ENCODE measurements at places on chromosomes 13 and 19.

DNA sequence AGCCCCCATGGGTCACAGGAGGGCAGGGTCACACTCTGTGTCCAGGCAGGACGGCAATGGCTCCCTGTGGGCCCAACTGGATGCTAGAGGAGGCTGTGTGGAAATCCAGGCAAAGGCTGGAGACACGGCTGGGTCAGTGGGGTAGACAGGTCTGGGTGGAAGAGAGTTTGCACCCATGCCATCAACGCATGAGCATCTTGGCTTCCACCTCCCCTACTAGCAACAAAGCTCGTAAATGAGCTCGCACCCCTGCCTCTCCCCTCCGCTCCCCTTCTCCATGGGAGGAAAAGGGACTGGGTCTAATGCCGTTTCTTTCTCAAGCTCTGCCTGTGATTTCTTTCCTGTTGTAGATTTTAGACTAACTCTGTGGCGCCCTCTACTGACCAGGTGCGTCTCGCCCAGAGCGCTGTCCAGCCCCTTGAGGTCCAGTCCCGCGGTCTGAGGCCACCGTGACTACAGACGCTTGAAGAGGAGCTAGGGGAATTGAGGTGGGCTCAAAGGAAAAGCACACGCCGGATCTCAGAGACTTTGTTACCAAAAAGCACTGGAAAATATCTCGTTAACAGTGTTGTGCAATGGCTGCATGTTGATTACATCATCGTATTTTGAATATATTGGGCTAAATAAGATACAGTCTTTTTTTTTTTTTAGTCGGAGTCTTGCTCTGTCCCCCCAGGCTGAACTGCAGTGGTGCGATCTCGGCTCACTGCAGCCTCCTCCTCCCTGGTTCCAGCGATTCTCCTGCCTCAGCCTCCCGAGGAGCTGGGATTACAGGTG lies 50.7 kb upstream of the USP29 start:
- no peak for DNase-seq

DNA sequence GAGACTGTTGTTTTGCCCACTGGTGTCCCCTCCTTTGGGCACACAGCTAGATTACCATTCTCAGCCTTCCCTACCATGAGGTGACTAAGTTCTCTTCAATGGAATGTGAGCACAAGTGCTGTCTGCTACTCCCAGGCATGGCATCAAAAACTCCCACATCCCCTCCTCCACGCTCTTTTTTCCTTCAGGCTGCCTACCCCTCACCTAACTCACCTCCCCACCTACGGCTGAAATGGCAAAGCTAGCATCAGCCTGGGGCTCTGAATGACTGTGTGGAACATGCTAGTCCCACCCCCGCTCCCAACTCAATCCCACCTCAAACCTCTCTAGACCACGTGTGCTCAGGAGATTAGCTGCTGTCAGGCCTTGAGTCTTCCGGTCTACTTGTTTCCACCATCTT lies 512.2 kb downstream of the DIAPH3 start:
- DNase-seq: no peak

- no peak for DNase-seq
Measured at GRCh38 chr19:18029617-18030338, 21.8 kb downstream of the ARRDC2 start.

DNA sequence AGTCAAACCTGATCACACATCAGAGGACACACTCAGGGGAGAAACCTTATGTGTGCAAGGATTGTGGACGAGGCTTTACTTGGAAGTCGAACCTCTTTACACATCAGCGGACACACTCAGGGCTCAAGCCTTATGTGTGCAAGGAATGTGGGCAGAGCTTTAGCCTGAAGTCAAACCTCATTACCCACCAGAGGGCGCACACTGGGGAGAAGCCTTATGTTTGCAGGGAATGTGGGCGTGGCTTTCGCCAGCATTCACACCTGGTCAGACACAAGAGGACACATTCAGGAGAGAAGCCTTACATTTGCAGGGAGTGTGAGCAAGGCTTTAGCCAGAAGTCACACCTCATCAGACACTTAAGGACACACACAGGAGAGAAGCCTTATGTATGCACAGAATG lies 8.2 kb upstream of the ZNF527 start:
- DNase-seq: no peak

- DNase-seq: no peak
Measured at GRCh38 chr13:35179494-35179893, 237.4 kb downstream of the NBEA start.

Data from brain microvascular endothelial cell (primary cell).